Left kidney (tissue), 8 donors: ENCODE measurements at places on chromosomes 3 and 15.

- peak; percentile 92 for DNase-seq
Observed at GRCh38 chr15:68795298-68795848, 25.3 kb downstream of the ANP32A start.

DNA sequence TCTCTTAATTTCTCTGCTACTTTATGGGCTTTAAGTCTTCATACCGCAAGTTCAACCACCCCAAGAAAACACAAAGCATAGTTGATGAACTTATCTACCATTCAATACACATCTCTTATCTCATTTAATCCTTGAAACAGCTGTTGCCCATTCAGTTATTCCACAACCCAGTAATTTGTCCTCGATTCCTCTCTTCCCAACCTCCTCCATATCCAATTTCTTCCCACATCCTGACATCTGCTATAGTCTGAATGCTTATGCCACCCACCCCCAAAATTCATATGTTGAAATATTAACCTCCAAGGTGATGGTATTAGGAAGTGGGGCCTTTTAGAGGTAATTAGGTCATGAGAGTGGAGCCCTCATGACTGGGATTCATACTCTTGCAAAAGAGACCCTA is 345.4 kb downstream of the ERC2 start:
- DNase-seq: no peak

- DNase-seq: no peak
Observed at GRCh38 chr15:53869044-53869805, 109.0 kb upstream of the UNC13C start.

- DNase-seq: no peak
Observed at GRCh38 chr3:15875016-15875689, 77.4 kb upstream of the ANKRD28 start.
